ENCODE measurements at places on chromosomes 12 and 14.

- no peak for DNase-seq
Observed at GRCh38 chr14:63192085-63192484, 12.2 kb upstream of the RHOJ start.

GRCh38 chr12:108630481-108631207, 3.0 kb downstream of the SELPLG start:
- DNase-seq = no peak

DNA sequence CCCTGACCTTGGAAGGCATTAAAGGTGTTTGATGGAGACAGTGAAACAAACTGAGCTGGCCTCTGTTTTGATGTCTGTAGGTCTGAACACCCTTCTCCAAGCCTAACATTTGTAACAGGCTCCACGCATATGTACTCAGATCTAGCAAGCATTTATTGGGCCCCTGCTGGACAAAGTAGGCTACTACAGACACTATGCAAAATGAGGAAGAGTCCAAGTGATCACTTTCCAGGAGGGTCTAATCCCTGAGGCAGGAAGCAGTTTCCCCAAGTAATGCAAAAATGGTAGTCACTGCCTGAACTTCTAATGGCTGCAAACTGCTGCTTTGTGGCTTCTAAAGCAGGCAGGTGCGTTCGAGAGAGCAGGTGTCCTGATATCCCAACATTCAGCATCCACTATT, 405.8 kb downstream of the MED13L start:
- peak; percentile 88 for DNase-seq

GRCh38 chr12:72729451-72730010, 457.4 kb downstream of the TRHDE start:
- no peak for DNase-seq

DNA sequence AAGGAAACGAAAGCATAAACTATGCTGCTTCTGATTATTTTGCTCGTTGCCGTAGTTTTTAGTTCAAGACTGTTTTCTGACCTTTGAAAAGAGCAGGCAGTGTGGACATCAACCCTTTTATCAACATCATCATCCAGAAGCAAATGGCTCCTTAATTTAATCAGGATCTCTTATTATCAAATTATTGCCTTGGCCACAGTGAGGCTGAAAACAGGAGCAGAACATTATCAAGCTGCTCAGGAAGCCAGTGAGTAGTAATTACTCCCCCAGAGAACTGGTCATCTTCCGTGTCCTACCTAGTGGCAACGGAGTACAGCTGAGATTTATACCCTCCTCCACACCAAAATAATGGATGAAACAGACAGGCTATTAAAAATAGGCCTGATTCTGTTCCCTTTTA, 2.2 kb upstream of the DIABLO start:
- DNase-seq = no peak

DNA sequence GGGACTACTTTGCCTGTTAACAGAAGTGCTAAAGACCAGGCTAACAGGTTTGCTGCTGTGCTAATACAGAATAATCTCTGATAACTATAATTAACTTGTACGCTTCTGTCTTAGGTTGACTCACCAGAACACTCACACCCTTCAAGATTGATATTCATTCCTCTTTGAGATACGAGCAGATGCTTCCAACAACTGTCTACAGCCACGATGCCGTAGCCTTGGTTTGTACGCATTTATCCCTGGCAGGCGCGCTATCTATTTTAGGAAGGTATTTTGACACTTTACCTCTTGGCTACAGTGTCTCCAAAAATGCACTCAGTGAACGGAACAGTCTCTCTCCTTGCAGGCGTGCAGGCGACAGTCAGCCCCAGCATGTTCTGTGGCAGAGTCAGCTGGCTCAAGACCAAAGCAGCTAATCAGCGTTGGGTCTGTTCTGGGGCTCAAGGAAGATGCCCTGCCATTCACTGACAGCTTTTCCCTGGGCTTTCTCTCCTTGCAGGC, 146.4 kb upstream of the PRICKLE1 start:
- DNase-seq = no peak
